ENCODE measurements at places on chromosomes 6 and 20.

DNA sequence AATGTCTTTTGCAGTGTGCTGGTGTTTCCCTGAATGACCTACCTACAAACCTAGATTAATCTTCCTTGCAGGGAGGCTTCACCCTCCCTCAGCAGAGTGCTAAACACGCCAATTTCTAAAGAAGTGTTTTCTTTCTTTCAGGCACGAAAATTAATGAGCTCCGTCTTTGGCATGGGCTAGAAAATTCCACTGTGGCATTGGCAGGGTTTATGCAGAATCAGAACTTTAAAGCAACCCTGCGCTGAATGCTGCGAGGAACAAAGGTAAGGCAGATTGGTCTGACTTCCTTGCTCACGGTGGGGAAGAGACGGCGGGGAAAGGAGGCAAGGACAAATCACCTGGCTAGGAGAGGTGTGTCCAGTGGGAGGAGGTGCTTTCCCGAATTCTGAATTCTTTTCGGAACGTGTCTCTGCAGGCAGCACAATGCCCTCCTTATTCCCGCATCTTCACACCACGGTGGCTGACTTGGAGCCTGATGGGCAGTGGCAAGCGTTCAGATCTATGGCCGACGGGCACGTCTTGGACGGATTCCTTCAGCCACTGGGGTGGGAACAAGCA lies 6.2 kb upstream of the BANF2 start:
- DNase-seq, result no peak

GRCh38 chr6:107132330-107132954 lies 17.1 kb upstream of the BEND3 start:
- DNase-seq, result peak; percentile 42

GRCh38 chr20:15772826-15773225 lies 800.4 kb downstream of the KIF16B start:
- DNase-seq, result no peak

DNA sequence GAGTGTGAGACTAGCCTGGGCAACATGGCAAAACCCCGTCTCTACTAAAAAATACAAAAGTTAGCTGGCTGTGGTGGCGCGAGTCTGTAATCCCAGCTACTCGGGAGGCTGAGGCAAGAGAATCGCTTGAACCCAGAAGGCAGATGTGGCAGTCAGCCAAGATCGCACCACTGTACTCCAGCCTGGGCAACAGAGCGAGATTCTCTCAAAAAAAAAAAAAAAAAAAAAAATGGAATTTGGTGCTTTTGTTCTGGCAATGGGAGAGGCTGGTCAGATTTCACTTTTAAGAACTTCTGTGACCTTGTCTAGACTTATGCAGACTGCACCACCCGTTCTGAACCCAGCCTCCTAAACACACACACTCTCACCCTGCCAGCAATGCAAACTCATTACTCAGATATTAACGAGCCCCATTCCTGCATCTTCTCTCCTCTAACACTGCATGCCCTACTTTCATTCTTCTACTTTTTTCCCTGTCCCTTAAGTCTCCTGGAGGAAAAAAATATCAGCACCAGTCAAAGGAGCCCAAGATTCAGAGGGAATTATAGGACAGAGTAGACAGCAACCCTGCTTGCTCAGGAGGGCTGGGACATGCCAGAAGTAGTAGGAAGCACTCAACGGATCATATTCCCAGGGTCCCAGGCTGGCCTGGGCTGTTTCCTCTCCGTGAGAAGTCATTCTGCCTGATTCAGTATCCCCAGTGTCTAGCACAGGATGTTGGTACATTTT lies 4.4 kb downstream of the MOCS1 start:
- DNase-seq, result no peak

DNA sequence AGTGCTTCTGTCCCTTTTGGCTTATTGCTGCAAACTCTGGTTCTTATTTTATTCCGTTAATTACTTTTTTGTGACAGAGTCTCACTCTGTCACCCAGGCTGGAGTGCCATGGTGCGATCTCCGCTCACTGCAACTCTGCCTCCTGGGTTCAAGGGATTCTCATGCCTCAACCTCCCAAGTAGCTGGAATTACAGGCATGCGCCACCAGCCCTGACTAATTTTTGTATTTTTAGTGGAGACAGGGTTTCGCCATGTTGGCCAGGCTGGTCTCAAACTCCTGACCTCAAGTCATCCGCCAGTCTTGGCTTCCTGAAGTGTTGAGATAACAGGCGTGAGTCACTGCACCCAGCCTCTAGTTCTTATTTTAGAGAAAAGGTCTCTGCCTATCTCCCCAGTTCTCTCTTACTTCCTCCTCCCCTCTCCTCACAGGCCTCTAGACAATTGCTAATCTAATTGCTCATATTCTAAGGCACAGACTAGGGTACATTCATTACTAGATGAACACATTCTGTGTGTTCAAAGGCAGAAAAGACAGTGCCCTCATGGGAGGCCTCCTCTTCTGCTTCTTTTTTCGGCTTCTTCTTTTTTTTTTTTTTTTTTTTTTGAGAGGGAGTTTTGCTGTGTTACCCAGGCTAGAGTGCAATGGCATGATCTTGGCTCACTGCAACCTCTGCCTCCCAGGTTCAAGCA lies 27.0 kb downstream of the EDEM2 start:
- DNase-seq, result no peak

GRCh38 chr6:21101694-21102093 lies 491.9 kb upstream of the SOX4 start:
- DNase-seq, result no peak

DNA sequence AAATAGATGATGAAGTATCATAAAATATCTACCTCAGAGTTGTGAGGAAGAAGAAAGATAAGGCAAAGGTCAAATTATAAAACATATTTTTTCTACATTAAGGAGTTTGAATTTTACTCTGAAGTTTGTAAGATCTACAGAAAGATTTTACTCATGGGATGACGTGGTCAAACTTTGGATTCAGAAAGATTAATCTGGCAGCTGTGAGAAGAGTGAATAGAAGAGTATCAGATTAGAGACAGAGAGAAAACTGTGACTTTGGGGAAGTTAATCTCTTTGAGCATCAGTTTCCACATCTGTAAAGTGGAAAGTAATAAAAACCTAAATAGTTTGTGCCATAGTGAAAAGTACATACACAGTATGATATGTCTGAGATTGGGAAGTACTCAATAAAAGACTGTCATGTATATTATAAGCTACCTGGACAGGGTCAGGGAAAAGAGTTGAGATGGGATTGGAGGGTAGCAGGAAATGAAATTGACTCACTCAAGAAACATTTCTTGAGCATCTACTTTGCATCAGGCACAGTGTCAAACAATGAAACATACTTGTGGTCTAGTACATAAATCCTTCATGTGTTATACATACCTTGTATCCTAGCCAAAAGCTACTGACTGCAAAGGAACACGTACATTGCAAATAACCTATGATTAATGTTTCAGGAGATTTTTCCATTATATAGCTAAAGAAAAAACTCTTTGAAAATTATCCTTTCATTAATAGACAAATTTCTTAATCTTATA lies 222.1 kb downstream of the TMEM200A start:
- DNase-seq, result no peak

- no peak for DNase-seq
Measured at GRCh38 chr20:57208198-57208597, 58.2 kb downstream of the BMP7 start.

GRCh38 chr6:1713016-1713600 lies 103.4 kb downstream of the FOXC1 start:
- DNase-seq, result no peak

GRCh38 chr20:58655328-58656107 lies 4.4 kb downstream of the STX16 start:
- DNase-seq, result no peak

DNA sequence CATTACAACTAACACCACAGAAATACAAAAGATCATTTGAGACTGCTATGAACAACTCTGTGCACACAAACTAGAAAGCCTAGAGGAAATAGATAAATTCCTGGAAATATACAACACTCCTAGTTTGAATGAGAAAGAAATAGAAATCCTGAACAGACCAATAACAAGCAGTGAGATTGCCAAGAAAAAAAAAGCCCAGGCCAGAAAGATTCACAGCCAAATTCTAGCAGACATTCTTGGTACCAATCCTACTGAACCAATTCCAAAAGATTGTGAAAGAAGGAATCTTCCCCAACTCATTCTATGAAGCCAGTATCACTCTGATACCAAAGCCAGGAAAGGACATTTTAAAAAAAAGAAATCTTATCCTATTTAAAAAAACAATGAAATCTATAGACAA lies 7.0 kb upstream of the CDK19 start:
- no peak for DNase-seq

- DNase-seq, result no peak
Measured at GRCh38 chr6:139584599-139584998, 210.2 kb upstream of the CITED2 start.

DNA sequence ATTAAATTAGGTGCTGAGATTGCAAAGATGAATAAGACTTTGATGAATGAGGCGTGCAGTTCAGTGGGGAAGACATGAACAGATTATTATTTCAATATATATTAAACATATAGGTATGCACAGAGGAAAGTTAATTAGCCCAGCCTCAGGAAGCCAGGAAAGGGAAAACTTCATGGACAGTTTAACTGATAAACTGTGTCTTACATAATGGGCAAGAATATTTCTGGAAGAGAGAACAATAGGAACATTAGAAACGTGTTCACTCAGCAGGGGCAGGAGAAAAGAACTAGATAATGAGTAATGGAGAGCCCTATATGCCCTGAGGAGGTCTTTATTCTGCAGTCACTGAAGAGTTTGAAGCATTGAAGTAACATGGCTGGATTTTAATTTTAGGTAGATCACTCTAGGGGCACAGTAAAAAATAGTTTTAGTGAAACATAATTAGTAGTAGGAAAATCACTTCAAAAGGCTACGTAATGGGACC lies 23.6 kb downstream of the CEP57L1 start:
- DNase-seq, result no peak

DNA sequence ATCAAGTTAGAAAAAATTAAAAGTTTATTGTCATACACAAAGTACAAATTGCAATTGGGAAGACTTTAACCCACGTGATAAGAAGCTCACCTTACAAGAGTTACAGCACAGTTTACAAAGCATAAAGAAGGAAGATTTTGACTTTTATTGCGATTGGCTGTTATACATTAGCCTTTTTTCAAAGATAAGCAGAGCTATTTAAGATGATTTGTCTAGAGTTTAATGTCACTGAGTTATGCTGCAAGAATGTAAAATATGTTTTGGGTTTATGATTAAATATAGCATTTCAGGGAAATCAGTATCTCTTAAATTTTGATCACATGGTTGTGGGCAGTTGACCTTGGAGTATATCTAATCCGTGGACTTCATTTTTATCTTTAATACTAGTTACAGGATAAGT lies 664.2 kb upstream of the PTCHD4 start:
- no peak for DNase-seq

DNA sequence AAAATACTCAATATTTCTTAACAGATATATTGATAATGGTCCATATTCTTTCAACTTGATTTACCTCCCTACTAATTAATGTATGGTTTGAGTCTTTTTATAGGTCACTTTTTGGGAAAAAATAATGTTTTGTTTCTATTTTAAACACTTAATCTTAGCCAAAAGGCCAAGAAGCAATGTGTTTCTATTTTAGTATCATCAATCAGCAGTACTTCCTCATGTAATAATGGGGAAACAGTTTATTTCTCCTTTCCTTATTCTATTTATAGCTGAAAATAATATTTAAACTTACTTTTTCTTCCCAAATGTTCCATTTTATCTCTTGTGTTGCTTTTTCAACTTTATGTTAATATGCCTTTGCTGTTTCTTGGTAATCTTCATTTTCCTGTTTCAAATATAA lies 295.1 kb downstream of the ALDH8A1 start:
- DNase-seq, result no peak

DNA sequence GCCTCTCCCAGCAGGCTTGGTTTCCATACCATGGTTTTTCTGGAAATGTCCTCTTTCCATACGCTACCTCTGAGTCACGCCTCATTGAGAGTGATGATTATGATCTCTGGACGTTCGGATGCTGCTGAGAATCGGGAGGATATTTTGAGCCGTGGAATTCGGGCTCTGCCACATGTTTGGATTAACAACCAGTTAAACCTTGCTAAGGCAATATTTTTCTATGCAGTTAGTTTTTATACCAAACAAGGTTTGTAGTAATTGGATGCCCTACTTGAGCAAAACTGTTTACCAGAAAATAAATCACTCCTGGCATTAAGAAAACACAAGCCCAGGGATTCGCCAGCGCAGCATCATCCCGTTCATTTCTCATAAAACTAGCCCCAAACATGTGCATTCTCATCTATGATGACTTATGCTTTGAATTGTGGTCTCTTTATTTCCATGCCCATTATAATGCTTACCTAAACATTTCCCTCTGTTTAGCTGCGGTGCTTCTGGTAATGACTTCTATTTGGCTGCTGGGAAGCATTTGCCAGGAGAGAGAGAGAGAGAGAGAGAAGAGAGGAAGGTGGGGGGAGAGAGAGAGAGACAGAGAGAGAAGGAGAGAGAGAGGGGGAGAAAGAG lies 198.9 kb downstream of the CLIC5 start:
- no peak for DNase-seq

DNA sequence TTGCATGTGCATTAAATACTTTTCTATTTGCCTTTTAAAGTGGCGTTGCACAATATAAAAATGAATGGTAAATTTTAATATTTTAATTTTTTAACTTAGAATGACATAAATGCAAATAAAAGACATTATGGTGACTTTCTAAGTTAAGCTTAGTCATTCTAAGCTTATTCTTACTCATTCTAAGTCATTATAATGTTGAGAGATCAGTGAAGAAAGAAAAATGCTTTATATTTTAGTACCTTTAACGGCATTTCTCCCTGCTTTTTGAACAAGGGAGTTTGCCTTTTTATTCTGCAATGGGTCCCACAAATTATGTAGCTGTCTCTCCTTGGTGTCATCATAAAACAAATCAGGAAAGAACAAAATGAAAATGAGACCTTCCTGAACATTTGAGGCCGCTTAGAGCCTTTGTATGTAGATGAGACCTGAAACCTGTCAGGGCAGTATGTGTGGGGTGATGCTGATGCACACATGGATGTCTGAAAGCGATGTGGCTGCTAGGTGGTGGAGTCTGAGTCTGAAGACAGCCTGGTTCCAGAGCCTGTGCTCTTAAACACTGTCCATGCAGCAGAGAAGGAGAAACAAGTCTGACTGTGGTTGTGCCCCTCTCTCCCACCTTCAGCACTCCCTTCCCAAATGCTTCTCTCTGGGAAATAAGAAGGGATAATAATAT lies 158.0 kb downstream of the PHF3 start:
- DNase-seq, result no peak

DNA sequence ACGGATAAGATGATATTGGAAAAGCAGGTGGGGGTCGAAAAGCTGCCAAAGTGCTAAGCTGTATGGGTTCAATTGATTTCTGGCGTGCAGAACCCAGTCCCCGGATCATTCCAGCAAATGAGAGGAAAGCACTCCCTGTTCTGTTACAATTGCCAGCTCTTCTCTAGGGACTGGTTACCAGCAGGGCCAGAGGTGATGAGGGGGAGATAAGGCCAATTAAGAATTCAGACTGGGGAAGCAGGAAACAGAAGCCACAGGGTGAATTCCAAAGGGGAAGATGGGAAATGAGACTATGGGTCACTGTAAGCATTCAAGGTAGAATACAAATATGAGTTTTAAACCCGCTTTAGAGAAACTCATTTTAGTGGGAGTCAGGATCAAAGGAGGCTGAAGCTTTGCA lies 349.4 kb upstream of the MAP3K7 start:
- DNase-seq, result no peak
